NCI-H2081 treated with DMSO at 0.1 percent for 48 hours (cell line): ENCODE measurements at places on chromosomes 4 and X.

DNA sequence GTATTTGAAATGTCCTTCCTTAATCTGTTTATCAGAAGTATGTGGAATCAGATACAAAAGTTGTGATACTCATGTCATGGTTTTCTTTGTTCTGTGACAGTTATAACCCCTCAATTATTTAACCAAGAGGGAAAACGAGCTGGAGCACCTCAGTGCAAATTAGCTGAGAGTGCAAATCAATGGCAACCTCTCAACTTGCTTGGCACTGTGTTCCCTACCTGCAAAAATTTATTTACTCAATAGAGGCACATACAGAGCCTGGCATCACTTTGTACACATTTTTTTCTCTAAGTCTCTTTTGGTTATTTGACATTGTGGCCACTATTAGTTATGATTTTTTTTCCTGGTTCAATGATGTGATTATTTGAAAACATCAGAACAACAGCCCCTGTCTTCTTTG is 186.2 kb downstream of the STIM2 start:
- no peak for DNase-seq

- no peak for DNase-seq
Observed at GRCh38 chrX:17669458-17669857, 67.8 kb upstream of the SCML1 start.

GRCh38 chr4:137425281-137425680 is 107.0 kb downstream of the PCDH18 start:
- DNase-seq: no peak

DNA sequence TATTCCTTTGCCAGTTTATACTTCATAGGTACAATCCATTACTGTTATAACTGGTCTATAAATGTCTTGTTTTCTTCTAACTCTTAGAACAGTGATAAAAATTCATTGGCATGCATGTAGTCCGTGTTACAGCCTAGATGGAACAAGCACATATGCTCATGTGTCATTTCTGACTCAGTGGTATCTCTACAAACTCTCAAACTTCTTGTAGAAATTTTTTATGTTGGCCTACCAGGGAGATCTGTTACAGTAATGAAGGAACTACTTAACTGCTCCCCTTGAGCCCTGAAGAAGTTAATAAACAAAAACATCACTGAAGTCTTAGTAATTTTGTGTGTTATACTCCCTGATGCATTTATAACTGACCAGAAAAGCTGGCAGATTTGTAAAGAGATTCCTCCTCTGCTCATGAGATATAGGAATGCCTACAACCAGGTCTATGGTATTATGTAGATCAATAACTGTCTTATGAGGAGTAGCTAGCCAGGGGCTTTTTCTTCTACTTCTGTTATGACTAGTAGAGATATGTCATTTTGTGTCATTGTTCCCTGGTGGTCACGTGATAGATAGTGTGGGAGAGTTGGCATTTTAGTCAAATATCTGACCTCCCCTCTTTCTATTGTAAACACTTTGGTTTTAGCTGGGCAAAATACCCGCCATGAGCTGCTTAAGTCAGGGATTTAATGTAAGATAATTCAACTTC is 53.7 kb upstream of the FAAH2 start:
- DNase-seq: no peak

DNA sequence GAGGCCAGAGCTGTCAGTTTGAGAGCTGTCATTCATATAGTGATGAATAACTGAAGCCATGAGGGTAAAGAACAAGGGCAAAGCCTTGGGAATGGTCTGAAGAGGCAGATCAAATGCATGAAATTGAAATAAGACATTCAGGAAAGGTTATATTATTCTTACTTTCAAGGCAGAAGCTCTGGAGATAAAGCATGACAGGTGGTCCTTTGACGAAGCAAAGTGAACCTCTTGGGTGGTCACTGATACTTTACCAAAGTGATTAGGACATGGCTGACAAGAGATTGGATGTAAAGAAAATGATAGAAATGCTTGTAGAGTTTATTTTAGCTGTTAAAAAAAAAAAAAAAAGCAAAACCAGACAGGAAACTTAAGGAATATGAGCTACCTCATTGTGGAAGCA is 634.0 kb upstream of the FTHL17 start:
- DNase-seq: no peak

GRCh38 chr4:104868533-104868932 is 278.1 kb upstream of the TET2 start:
- no peak for DNase-seq

DNA sequence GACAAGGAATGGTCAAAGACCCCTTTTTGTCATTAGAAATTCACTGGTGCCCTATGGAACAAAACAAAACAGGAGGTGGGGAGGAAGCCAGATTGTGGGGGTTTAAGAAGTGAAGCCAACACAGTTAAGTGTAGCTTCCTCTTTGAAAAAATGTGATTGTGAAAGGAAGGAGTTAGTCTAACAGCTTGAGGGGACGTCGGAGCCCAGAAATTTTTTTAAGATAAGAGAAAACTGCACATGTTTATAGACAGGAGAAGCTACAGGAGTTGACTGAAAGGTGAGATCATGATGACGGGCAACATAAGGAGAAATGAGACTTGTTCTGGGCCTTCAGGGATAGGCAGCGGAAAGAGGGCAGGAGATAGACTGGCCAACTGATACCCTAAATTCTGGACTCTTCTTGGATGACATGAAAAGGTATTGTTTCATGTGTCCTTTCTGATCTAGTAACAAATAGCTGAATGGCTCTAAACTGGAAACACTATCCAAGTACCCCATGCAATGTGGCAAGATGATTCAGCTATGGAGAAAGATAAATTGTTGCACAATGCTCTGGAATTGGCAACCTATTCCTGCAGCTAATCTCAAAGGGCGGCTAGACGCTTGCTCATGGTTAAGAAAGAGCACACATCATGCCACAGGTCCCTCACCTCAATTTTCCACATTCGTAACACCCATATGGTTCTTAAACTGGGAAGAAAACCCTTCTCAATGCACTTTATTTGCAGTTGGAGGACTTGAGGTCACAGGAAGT is 3.7 kb upstream of the HDAC8 start:
- DNase-seq: no peak

DNA sequence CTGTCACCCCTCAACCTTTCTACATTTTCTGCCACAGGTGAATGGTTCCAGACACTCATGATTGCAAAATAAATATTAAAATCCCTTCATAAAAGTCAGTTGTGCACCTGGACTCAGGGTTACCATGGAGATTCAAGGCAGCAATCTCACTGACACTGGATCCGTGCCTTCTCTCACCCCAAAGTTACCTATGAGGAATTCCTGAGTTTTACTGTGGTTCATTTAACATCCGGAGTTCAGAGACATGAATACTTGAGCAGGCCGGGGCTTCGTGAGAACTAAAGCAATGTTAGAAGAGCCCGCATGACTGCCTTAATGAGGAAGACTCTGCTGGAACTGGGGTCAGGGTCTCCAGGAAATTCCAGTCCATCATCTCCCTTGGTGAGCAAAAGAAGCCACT is 12.5 kb upstream of the CLNK start:
- DNase-seq: peak; percentile 53

GRCh38 chr4:115664285-115664684 is 550.9 kb upstream of the NDST4 start:
- DNase-seq: no peak

DNA sequence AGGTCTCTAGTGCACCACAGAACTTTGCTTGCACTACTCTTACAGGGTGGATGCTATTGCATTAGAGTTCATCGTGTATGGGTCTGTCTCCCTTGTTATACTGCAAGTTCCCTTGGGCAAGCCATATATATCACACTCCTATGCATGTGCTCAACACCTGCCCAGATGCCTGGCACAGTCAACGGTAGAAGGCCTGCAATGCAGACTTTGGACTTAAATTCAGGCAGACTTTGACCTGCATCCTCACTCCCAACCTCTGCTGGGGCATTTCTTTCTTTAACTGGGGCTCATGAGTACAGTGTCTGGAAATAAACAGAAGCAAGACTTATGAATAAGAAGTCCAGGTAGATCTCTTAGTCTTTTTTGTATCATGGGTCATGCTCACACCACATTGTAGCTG is 148.2 kb downstream of the LDB2 start:
- DNase-seq: no peak

DNA sequence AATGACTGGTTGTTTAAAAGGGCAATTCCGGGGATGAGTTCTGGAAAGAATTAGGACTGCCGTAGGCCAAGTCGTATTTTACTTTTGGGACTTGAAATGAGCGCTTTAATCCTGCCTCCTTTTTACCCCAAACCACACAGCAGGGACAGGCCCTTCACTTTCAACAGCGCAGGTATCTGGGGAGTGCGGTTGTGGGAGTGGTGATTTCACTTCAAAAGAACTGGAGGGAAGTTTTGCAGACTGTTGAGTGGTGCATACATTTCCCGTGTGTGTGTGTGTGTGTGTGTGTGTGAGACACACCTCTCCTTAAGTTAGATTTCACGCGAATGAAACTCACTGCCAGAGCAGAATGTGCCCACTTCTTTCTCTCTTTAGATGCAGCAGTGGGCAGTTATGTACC is 2.8 kb downstream of the NHS start:
- DNase-seq: no peak

DNA sequence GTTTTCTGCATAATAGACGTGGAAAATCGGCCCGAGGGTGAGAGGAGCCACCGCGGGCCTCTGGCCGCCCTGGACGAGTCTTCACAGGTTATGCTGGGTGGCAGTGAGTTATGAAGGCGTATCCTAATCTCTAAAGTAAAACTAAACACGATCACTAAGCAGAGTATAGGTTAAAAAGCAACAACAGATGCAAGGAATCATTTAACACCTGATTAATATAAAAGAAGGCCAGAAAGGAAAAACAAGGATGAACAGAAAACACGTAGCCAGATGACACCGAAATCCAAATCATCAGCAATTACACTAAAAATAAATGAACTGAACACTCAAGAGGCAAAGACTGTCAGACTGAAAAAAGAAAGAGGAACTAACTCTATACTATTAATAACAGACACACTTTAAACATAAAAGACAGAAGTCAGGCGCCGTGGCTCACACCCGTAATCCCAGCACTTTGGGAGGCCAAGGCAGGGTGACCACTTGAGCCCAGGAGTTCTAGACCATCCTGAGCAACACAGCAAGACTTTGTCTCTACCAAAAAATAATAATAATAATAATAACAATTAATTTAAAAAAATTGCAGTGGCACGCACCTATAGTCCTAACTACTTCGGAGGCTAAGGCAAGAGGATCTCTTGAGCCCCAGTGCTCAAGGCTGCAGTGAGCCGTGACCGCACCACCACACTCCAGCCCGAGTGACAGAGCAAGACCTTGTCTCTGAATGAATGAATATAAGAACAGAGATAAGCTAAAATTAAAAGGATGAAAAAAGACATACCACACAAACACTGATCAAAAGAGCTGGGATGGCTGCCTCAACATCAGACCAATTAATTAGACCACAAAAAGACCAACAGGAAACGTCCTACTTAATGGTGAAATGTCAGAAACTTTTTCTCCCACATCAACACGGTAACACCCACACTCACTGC is 30.0 kb downstream of the CTBP1 start:
- no peak for DNase-seq

DNA sequence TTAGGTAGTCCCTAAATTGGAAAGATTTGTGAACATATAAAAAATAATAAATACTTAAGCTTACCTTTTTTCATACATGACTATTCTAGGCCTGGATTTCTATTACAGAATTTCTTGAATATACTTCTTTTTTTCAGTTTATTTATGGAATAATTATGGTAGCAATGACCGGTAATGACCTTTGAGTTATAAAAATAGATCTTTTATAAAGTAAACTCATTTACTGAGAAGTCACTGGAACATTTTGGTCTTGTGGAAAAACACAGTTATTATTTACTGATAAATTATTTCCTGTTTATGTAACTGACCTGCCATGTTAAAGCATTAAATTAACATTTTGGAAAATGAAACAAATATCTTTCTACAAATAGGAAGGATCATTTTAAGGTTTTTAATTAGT is 80.4 kb upstream of the RASGEF1B start:
- DNase-seq: no peak

- DNase-seq: no peak
Observed at GRCh38 chr4:56209767-56210166, 177.5 kb downstream of the AASDH start.

DNA sequence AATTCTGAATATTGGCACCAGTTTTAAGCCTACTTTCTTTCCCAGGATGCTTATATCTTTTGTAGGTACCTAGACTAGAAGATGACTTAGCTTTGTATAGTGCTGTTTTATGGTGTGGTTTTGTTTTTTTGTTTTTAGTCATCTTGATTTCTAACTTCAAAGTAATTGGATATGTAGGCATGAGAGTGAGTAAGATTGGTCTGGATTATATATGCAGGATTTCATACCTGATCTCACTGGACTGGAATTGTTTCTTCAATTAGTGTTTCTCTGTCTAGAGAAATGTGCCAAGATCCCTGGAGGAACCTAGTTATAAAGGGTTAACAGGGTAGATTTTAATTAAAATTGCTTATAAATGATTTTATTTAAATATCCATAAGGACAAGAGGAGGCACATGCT is 23.1 kb downstream of the NAP1L5 start:
- DNase-seq: no peak

GRCh38 chrX:2766906-2767305 is 15.1 kb downstream of the XG start:
- no peak for DNase-seq

GRCh38 chrX:98514032-98514431 is 1630.3 kb downstream of the RPA4 start:
- DNase-seq: no peak

DNA sequence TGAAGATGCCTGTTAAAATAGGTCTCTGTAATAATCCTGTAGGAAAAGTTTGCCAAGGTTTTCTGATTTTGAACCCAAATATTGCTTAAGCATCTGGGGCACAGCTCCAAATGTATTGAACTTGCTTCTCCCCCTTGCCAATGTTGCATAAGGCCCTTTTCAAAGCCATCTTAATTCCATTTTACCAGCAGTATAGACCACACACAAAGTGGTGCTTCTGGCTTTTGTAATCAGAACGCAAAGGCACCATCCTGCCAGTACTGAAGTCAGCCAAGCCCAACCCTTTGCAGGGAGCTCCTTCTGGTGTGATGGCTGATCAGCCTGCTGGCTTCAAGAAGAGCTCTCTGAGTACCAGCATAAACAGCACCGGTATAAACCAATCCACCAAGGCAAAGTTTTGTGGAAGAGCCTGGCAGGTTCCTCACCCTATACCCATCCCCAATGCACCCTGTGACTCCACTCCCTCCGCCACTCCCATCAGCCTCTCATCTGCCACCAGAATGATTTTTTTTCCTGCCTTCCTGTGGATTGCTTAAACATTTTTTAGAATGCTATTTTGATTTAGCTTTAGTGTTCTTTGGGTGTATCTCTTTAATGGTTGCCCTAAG is 39.2 kb upstream of the USP9X start:
- no peak for DNase-seq

DNA sequence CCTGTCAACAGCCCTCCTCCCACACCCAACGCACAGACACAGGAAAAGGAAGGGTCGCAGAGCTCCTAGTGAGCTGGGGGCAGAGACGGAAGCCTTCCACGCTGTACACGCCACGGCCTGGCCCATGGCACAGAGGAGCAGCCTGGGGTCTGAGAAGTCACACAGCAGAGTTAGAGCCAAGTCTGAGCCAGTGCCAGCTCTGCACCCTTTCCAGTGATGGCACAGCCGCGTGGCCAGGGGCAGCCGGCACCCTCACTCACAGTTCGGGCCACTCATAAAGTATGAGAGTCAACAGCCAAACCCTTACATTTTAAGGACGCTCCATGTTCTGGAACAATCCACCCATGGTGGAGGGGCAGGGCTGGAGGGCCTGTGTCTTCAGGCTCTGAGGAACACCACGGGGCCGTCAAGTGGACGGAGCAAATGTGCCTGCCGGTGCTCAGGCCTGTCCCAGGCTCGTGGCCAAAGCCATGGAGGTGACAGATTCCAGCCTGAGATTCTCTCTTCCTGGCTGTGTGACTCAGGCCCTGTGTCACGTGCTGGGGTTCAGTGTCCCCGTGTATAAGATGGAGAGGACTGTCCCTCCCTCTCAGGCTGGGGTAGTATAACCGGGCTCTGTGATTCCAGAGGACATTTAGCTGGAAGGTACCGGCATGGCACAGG is 91.2 kb downstream of the ABLIM2 start:
- DNase-seq: no peak
